ENCODE measurements at places on chromosomes 12 and 14.
A peak's percentile ranks its signal among the peaks of the same experiment; 100 is the strongest.

DNA sequence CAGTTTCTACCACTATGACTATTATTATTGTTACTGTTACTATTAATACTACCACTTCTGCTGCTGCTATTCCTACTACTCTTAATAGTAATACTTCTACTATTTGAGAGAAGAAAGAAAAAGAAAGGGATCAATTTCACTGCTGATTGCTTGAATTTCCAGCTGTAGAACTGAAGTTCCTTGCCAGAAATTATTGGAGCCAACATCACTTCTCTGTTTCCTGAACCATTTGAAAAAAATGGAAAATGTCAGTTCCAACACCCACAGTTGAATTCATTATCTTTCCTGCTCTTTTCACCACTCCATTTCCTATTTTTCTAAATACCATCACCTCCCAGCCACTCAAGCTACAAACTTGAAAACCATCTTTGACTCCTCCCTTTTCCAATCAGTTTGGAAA lies 54.1 kb upstream of the PIK3C2G start:
- DNase-seq: no peak

DNA sequence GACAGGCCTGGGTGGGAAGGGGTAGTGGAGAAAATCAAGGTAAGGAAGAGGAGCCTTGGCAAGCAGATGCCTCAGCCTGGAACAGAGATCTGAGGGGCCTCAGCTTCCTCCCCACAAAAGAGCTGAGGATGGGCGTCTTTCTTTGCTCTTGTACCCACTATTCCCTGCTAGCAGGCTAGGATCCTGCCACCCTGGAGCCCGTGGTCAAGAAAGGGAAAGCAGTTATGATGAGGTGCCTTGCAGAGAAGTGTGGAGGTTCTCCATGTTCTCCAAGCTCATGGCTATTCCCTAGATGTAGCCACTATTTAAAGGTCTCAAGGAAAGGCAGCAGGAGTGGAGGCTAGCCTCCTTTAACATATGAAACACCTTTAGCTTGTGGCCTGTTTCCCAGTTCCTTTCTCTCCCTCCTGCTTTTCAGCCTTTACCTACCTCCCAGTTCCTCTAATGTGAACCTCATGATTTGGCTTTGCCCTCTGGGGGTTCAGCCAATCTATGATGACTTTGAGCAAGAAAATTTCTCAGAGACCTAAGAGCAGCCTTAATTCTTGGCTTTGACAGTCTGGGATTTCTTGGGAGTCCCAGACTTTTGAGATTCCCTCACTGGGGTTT lies 1.1 kb downstream of the IKZF4 start:
- DNase-seq: no peak

- no peak for DNase-seq
Measured at GRCh38 chr12:27693403-27693802, 2.8 kb upstream of the REP15 start.

GRCh38 chr14:57962325-57963035 lies 96.6 kb upstream of the SLC35F4 start:
- no peak for DNase-seq

- no peak for DNase-seq
Measured at GRCh38 chr14:99791476-99792209, 1.6 kb upstream of the EML1 start.

DNA sequence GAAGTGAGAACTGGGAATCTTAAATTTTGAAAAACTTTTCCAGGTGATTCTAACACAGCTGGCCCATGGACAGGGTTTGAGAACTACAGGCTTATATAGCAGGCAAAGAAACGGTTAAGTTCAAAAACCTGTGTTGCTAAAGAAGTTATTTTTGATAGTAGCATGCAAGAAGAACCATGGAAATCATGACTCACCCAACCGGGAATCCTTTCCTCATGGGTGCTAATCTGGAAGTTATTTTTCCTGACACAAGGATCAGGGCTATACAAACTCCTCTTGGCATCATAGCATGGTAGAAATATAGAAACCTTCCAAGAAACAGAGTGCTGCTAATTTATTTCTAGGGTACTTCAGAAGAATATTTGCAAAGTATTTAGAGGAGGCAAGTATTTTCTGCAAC lies 588.7 kb downstream of the CCER1 start:
- peak; percentile 34 for DNase-seq

DNA sequence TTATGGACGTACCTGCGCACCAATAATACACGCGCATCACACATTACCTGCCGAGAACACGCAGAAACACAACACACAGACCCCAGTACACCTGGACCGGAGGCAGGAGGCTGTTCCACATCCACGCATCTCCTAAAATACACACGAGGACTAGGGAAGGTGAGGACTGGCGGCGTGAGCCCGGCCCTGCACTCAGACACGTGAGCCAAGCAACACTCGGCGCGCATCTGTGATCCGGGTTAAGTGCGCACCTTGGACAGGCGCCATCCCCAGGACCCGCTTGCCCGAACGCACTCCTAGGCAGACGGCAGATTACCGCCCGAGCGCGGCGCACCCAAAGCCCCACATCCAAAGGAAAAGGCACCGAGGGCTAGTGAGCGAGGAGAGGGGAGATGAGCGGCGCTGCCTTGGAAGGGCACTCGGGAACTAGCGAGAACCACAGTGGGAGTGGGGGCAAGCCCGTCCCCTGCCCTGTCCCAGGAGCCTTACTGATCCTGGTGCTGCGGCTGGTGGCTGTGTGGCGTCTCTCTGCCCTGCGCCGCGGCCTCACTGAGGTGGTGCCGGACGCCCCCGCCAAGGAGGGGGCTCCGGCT lies 417 bp downstream of the GLS2 start:
- DNase-seq: no peak

GRCh38 chr12:28899951-28900350 lies 249.1 kb upstream of the FAR2 start:
- DNase-seq: peak; percentile 81

GRCh38 chr12:2879853-2880252 lies 2.8 kb downstream of the RHNO1 start:
- no peak for DNase-seq

DNA sequence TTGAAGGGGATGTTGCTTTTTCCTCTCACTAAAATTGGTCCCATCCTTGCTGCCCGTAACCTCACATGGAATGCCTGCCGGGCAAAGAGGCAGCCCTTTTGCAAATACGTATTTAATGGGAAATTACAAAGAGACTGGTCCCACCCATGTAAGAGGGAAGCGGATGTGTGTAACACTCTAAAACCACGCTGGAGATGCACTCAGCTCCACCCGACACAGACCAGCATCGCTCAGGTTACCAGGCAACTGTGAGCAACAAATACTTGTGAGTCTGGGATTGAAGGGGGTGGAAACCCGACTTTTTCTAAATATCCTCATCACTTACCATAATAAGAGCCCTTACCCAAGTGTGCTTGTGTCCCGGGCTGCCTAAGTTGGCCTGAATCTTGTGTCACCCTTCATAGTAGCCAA lies 47.7 kb downstream of the ELK3 start:
- DNase-seq: peak; percentile 97

GRCh38 chr14:52596861-52597260 lies 44.2 kb downstream of the GPR137C start:
- no peak for DNase-seq

- no peak for DNase-seq
Measured at GRCh38 chr12:127101076-127101475, 1165.9 kb upstream of the TMEM132C start.

- peak; percentile 50 for DNase-seq
Measured at GRCh38 chr12:103841690-103842584, 903 bp upstream of the NT5DC3 start.

GRCh38 chr12:65835256-65835655 lies 11.0 kb downstream of the HMGA2 start:
- no peak for DNase-seq

- peak; percentile 67 for DNase-seq
Measured at GRCh38 chr14:75995372-75996041, 9.9 kb downstream of the IFT43 start.

- DNase-seq: no peak
Measured at GRCh38 chr12:129486931-129487330, 416.9 kb downstream of the TMEM132D start.

- DNase-seq: no peak
Measured at GRCh38 chr12:119222222-119222951, 43.7 kb downstream of the HSPB8 start.

DNA sequence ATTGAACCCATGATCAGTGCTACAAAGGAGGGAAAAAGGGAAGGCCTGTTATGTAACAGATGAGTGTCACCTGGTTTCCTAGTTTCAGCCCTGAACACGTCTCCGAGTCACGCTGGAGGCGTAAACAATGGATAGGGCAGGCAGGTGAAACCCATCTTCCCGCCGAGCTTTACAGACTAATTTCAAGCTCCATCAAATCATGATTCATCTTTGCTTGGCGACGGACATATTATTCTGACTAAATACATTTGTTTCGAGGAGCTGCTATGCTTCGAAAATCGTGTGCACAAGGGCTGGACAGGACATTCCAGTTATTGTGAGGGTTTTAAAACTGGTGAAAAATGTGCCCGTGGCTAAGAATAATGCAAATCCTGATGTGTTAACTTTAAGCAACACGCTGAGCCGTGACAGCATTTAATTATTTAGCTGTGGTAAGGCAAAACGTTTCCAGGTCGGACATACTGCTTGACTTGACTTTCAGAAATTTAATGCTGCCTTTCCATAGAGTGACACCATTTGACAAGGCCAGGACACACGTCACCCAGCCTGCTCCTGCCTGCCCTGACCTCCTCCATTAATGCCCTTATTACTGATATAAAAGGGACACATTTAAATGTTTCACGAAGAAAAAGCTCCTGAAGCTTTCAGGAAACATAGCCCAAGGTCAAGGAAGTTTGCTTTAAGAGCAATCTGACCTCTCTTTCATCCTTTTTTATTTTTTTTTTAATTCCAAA lies 1203.5 kb upstream of the TMEM132C start:
- no peak for DNase-seq

- no peak for DNase-seq
Measured at GRCh38 chr14:40413136-40413535, 980.9 kb upstream of the FBXO33 start.

- no peak for DNase-seq
Measured at GRCh38 chr14:23539248-23540140, 12.1 kb downstream of the ZFHX2 start.

DNA sequence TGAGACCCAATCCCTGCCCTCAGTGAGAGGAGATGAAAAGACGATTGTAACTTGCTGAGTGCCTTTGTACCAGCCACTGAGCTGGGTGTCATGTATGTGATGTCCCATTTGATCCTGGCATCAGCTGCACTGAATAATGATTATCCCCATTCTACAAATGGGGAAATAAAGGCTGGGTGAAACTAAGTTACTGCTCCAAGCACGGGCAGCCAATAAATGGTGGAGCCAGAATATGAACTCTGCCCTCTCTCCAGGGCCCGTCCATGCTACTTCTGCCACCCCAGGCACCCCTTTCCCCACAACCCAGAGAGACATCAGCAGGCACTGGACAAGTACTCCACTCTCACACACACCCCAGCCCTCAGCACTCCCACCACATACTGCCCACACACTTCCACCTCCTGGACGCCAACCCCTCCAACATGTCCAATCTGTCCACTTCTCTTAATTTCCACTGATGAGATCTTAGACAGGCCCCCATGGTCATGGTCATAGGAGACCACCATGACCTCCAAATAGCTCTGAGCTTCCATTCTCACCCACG lies 115.8 kb downstream of the DICER1 start:
- DNase-seq: no peak

- DNase-seq: no peak
Measured at GRCh38 chr12:3892631-3893030, 19.4 kb upstream of the PARP11 start.

DNA sequence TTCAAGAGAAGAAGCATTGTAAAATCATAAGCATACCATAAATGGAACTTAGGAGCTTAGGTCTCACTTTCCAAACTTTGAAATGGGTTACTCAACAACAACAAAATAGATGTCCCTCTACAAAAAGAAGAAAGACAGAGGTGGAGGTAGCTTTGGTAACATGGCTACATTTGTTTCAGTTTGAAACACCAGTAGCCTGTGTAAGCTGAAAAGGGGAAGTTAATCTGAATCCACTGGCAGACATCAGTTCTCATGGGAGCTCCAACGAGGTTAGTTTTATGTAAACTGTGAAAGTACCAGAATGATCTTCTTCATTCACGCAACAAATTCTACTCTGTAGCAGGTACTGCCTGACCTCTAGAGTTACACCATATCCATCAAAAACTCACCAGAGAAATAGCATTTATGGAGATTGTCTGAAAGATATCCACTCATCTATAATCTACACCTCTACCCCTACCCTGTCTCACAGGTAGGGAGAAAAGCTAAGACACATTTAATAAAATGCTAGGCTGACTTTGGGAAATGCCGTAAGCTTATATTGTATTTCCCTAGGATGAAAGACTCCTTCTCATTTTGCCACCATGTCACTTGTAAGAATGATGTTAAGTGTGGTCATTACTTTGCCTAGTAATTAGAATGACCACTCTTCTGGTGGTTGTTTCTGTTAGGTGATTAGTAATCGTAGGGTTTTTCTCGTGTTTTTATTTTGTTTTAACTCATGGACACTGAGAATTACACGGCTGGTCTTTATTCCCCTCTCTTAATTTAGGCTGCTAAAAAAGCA lies 224.1 kb downstream of the ASCL1 start:
- DNase-seq: no peak

- DNase-seq: no peak
Measured at GRCh38 chr14:62409169-62409568, 636.1 kb downstream of the KCNH5 start.

DNA sequence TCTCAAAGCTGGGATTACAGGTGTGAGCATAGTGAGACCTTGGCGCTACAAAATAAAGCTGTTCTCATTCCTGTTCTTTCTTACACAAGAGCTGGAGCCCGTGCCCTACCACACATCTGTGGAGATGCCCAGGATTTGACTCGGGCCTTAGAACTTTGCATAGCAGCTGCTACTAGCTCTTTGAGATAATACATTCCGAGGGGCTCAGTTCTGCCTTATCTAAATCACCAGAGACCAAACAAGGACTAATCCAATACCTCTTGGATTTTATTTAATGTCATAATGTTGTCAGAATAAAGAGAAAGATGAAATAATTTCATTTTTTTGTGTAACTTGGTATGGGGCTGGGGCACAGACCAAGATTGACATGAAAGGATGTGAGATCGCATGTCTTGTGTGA lies 7.6 kb downstream of the PNP start:
- DNase-seq: no peak

DNA sequence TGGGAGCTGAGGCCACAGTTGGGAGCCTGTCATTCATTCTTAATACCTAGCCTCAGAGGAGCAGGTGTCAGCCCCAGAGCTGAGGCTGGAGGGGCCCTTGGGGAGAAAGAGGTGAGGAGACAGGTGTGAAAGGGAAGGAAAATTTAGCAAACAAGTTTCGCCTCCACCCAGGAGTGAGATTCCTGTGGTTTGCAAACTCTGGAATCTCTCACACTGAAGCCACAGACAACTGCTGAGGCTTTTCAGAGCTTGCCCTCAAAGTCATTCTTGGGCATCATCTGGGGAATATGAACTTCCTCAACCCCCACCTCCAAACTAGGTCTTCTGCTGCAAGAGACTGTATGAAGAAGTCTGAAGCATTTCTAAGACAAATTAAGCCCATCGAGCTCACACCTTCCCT lies 589.5 kb upstream of the TBX3 start:
- no peak for DNase-seq

DNA sequence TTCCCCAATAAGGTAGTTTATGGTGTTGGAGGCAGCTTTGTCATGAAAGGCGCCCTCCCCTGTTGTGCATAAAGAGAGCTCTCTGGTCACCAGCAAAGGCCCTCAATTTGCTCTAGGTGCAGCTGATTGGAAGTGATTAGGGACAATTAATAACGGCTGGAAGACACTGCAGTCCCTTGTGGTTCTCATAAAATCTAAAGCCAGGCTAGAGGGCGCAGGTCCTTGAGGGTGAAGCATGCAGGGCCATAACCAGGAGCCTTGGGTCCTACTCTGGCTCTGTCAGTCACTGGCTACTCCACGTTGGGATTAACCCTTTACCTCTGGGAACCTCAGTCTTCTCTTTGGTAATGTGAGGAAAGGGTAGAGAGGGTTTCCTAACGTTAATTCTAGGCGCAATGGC lies 1.9 kb downstream of the DAAM1 start:
- DNase-seq: no peak

Measured in GM04503 (cell line).